IPS DF 6.9 (cell line): ENCODE measurements at places on chromosomes 6 and 20.

DNA sequence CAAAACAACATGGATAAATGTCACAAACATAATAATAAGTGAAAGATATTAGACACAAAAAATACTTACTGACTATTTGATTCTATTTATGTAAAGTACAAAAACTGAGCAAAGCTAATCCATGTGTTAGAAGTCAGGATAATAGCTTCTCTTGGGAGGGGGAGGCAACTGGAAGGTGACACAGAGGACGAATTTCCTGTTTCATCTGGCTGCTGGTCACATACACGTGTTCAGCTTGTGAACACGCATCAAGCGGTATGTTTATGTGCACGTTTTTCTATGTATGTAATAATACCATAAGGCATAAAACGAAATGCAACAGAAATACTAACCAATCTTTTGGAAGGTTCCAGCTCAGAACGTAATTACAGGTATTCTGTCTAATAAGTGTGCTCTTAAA lies 54.3 kb downstream of the MKKS start:
- no peak for DNase-seq

- DNase-seq, result no peak
These were observed 272.9 kb downstream of the PRL start for GRCh38 chr6:22023937-22024336.

DNA sequence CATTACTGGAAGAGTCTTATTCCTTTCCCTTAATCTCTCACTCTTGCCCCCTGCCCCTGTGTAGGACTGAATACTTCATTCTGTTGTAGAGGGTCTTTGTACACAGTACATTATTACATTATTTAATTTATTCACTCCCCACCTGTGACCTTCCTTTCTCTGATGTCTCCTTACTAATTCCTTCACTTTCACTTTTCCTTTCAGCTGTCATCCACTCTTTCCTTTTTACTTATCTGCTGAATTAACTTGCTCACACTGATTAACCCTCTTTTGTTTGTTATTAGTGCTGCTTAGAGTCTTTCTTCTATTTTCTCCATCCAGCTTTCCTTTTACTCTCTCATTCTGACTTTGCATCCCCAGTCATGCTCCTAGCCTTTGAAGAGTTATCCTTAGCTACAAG lies 6.5 kb upstream of the PGBD1 start:
- DNase-seq, result no peak

DNA sequence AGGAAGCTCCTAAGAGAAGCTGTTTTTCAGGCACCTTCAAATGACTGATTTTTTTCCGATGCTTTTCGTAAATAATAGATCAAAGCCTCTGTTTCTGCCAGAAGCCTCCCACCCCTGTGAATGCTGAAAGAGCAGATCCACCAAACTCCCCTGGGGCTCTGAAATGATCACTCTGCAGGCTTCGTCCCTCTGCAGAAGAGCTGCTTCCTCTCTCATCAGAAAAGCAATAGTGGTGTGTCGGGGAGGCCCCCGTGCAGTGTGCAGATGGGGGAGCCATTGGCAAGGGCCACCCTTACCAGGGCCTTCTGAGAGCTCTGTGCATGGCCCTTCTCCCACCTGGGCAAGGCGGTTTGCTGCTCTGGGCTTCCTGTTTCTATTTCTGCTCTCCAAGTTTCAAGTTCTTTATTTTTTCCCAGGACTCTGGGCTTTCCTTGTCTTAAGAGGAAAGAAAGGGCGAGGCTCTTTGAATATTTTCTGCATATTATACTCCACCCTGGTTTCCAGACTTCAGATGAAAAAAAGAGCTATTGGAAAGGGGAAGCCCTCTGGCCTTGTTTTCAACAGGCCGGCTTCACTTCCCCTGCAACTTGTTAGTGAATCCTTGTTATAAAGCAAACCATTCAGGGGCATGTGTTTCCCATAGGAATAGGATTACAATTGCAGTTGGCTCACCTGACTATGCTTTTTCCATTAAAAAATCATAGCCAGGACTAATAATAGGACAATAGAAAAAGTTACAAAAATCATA lies 155.2 kb downstream of the TTLL2 start:
- no peak for DNase-seq

GRCh38 chr20:6026051-6026450 lies 27.8 kb downstream of the LRRN4 start:
- DNase-seq, result no peak

DNA sequence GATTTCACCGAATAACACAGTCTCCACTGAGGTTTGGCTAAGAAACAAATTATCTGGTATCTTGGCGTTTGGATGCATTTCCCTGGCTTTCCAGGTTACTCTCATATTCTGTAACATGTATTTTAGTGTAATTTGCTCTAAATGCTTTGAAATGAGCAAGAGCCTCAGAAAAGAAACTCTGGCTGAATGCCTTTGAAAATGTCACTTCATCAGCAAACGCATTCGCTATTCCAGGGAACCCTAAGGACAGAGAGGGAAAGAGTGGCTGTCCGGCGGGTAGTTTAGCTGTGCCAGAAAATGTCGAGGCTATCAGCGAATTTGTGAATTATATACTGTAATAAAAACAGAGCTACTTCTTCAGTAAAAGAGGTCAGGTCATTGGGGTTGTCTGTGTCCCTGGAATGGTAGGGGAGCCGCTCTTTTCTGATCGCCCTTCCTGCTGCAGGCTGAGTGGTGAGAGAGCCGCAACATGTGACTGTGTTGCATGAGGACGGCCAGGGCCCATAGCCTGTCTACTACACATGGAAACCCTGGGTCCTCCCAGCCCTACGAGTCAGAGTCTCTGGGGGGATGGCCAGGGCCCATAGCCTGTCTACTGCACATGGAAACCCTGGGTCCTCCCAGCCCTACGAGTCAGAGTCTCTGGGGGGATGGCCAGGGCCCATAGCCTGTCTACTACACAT lies 57.3 kb downstream of the SMOC2 start:
- DNase-seq, result no peak

GRCh38 chr6:166056637-166057036 lies 111.0 kb downstream of the TBXT start:
- no peak for DNase-seq

DNA sequence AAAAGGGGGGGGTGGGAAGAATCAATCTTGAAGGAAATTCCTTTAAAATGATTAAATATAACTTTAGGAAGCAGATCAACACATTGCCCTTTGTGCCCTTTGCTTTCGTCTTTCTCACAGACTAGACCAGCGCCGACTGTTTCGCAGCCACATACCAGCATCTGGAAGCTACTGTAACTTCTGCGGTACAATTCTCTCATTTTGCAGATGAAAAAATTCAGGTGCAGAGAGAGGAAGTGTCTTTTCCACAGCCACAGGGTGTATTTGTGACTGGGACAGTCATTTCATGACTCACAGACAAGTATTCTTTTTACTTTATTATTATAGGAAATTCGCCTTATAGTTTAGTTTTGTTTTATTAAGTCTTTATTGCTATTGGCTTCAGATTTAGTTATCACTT lies 84.2 kb downstream of the UST start:
- no peak for DNase-seq

- no peak for DNase-seq
These were observed 108.0 kb downstream of the ADGRB3 start for GRCh38 chr6:68743099-68743498.

DNA sequence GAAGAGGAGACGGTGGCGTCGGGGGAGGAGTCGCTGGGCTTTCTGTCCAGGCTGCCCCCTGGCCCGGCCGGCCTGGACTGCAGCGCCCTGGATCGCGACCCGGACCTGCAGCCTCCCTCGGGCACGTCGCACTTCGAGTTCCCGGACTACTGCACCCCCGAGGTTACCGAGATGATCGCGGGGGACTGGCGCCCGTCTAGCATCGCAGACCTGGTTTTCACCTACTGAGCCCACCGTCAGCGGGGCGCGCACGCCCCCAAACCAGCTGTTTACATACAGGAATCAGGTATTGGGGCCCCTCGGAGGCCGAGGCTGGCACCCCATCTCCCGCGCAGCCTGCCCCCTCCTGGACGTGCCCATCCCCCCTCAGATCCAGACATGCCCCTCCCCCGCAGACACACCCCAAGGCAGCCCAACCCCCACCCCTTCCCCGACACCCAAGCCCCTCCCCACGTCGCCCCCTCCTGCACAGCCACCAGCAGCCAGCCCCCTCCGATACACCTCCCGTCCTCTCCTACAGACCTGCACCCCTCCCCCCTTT lies 1.4 kb downstream of the SOX12 start:
- DNase-seq, result no peak
